ELF-1 (cell line): ENCODE measurements at places on chromosomes 2 and 18.
A peak's percentile ranks its signal among the peaks of the same experiment; 100 is the strongest.

DNA sequence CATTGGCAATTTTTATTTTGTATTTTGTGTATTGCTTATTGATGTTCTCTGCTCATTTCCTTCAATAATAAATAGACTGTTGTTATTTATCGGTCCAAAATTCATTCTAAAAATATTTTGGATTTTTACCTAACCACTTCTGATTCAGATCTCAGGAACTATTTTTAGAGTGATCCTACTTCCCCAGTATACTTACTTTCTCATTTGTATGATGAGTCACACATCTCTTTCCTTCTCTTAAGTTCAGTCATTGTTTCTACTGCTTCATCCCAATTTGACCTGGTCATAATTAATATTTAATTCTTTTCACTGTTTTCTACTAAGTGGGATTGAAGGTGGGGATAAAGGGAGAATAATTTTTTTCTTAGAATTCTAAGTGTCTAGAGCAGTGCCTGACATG is 75.1 kb downstream of the AGPS start:
- no peak for DNase-seq

DNA sequence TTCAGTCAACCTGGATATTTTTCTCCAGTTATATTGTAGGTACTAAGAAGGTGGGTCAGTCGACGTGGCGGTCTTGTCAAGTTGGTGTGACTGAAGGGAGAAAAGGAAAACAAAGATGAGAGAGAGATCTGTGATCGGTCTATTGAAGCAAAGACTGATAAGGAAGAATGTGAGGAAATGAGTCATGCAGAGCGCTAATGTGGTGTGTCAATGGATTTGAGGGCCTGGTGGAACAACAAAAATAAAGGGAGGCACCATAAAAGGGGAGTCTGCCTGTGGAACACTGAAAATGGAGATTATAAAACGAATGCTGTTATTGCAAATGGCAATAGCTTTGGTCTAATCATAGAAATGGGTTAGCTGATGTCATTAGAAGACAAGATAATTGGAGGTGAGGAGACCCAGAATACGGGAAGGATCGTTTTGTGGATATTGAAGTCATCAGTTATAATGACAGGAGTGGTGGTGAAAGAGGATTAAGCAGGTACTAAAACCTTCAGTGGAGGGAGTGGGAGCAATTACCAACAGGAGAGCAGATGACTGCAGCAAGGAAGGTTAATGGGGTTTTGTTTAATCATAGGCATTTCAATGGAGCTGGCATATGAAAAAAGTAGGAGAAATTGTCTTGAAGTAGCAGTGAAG is 599.1 kb upstream of the FSHR start:
- peak; percentile 32 for DNase-seq

- DNase-seq: no peak
Observed at GRCh38 chr18:36813101-36813775, 15.6 kb downstream of the TPGS2 start.

DNA sequence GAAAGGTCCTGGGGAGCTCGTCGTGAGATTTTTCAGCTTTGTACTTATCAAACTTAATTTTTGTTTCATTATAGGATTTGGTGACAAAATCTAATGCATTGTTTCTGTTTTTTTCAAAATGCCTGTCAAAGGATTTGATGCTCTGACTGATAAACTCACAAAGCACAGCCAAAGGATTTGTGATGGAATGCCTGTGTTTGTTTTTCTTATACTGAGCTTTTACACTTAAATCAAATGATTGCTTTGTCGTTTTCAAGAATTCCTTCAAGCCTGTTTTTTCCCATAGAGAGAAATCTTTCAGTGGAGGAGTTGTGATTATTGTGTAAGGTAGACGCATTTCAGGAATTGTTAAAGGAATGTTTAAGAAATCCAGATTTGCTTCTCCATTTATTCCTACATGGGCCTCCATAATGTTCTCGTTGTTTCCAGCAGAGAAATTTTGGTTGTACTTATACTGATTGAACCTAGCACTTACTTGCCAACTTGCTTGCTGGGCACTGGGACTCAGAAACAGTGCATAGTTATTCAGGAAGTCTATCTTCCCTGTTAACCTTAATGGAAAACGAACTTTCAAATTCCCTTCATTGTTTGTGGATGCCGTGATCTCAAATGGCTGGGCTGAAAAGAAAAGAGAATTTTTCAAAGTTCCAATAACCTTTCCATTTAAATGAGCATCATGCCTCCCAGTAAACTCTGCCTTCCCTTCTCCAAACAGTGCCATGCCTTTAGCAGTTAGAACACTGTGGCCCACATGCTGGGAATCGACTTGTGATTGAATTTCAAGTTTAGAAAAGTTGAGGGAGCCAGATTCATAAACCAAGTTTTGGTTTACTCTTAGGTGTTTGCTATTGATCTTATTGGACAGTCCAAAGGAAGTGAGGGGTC is 36.5 kb downstream of the APOB start:
- no peak for DNase-seq

- DNase-seq: no peak
Observed at GRCh38 chr2:129863350-129863749, 116.1 kb upstream of the RAB6C start.

- DNase-seq: peak; percentile 14
Observed at GRCh38 chr2:172000696-172001361, 1.1 kb downstream of the METAP1D start.

- DNase-seq: peak; percentile 61
Observed at GRCh38 chr2:230956827-230957755, 32.0 kb upstream of the GPR55 start.

- no peak for DNase-seq
Observed at GRCh38 chr2:128416806-128417205, 98.1 kb upstream of the HS6ST1 start.

DNA sequence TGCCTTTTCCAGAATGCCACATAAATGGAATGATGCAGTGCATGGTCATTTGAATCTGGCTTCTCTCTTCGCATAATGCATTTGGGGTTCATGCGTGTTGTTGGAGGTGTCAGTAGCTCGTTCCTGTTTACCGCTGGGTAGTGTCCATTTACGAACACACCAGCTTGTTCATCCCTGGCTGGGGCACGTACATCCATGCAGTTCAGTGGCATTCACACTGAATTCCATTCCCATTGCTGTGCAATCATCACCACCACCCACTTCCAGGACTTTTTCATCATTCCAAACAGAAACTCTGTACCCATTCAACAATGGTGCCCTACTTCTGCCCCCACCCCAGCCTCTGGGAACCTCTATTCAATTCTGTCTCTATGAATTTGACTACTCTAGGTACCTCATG is 14.7 kb upstream of the CIDEA start:
- no peak for DNase-seq

GRCh38 chr18:58351776-58352175 is 277.1 kb downstream of the ALPK2 start:
- DNase-seq: no peak

GRCh38 chr18:73232933-73233332 is 365.1 kb upstream of the NETO1 start:
- no peak for DNase-seq

- no peak for DNase-seq
Observed at GRCh38 chr2:107107351-107107750, 221.4 kb upstream of the ST6GAL2 start.

- no peak for DNase-seq
Observed at GRCh38 chr2:240799033-240799820, 20.8 kb downstream of the KIF1A start.

DNA sequence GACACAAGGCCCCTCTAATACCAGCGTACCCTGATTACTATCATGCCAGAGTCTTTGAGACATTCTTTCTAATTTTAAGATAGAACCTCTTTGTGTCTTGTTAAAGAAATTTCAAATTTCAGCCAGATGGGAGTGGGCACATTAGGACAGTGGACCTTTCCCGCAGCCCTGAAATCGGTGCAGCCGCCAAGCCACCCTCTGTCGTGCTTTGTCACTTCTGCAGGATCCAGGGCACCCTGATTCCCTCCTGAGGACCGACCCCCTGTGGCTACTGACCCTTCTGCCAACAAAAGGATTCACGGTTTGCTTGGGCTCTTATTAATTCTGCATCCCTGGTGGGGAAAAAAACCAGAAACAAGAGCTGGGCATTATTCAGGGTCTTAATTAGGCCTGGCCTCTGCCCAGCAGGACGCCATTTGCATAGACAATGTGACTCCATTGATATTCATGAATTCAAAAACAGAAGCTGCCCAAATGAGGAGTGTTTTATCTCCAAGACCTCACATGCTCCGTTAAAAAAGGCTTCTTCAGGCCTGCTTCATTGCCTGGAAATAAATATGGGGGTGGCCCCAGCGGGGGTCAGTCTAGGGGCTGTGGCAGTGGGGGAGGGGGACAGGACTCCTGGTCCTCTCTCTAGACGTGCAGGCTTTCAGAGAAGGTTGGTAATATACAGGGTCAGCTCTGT is 116.9 kb downstream of the ALPK2 start:
- peak; percentile 75 for DNase-seq

- peak; percentile 49 for DNase-seq
Observed at GRCh38 chr2:168494190-168494711, 38.2 kb downstream of the CERS6 start.

- no peak for DNase-seq
Observed at GRCh38 chr2:218066926-218067515, 2.0 kb upstream of the RUFY4 start.

GRCh38 chr18:49727816-49728215 is 85.5 kb downstream of the ACAA2 start:
- DNase-seq: no peak

DNA sequence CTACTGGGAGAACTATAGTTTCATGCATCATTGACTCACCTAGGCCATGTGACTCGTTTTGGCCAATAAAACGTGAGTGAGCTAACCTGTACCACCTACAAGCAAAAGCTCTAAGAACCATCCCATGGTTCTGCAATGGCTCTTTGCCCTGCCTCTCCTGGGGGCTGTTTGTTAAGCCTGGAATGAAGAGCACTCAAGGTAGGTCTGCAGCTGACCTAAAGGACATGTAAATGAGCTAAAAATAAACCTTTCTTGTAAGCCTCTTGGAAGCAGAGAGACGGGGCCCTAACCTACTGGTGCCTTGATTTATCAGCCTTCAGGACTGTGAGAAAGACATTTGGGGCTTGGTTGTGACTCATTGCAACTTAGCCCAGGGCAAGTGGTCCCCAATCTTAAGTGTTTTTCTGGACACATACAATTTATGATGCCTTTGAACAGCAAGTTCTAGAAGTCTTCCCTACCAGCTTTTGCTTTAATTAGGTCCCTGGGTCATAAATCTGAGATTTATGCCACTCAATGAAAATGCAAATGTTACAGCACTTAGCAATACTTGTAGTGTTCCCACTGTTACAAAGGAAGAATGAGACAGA is 107.4 kb downstream of the OSBPL6 start:
- DNase-seq: no peak
